ENCODE measurements at places on chromosomes 12 and 14.

- DNase-seq, result no peak
Measured at GRCh38 chr12:111074965-111075364, 154.6 kb upstream of the MYL2 start.

DNA sequence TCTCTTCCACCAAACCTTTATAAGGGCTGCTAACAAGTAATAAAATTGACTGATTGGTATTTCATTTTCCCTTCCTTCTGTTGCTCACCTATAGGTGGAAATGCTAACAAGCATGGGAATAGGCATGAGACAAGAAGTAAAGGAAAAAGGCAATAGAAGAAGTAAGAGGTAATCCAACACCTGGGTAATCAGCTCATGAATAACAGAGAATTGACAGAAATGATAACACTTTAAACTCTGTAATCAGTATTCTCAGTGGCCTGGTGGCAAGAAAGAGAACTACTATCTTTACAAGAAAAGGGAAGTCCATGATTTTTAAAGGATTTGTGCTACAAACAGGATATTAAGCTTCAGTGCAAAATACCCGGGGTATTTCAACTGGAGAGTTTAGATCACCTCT is 737.8 kb downstream of the RERGL start:
- no peak for DNase-seq

DNA sequence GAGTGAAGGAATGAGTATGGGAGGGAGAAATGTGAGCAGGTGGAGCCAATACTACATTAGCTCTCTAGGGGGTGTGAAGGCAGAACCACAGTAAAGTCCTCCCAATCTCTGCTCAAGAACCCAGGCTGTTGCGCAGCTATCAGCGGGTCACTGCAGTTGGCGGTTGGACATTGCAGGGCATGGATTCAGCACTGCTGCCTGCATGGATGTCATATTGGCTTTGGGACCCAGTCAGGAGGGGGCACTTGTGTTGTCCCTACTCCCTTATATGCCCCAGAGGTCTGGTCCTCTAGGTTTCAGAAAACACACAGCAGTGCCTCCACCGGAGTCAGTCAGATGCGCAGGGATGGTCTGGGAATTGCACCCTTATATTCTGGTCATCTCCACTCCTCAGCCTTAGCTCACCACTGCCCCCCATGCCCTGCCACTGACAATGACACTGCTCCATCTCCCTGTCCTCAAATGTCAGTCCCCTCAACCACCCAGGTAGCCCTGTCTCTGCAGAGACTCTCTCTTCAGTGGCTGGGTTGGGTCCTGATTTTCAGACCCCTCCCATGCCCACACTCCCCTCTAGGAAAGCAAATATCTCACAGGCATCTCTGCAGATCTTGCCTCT is 9.6 kb downstream of the ZDHHC22 start:
- DNase-seq, result no peak

GRCh38 chr12:64780531-64781279 is 21.5 kb upstream of the GNS start:
- no peak for DNase-seq

DNA sequence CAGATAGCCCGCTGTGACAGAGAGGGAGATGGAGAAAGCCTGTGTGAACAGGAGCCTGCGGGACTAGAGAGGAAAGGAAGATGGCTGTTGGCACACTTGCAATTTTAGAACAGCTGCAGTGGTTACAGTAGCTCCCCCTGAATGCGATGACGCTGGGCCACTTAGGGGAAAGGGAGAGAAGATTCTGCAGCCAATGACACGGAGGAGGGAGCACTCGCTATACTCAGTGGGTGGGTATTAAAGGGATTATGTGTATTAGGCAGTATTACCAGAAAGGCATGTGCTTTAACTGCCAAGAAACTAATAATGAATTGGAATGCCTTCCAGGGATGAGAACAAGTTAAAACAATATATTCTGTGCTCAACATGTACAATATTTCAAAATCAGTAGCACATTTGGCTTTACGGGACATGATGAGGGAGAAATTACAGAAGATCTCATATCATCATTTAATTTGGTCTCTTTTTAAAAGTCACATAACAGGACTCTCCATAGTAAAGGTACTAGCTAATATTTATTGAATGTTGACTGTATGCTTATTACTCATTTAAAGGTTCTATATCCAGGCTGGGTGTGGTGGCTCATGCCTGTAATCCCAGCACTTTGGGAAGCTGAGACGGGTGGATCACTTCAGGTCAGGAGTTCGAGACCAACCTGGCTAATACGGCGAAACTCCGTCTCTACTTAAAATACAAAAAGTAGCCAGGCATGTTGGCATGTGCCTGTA is 35.9 kb upstream of the FOS start:
- DNase-seq, result peak; percentile 57

- DNase-seq, result peak; percentile 32
Measured at GRCh38 chr14:91173221-91173670, 59.4 kb downstream of the DGLUCY start.

- no peak for DNase-seq
Measured at GRCh38 chr12:103334466-103334865, 161.3 kb downstream of the C12orf42 start.

- no peak for DNase-seq
Measured at GRCh38 chr12:110280392-110280778, 662 bp upstream of the ATP2A2 start.

DNA sequence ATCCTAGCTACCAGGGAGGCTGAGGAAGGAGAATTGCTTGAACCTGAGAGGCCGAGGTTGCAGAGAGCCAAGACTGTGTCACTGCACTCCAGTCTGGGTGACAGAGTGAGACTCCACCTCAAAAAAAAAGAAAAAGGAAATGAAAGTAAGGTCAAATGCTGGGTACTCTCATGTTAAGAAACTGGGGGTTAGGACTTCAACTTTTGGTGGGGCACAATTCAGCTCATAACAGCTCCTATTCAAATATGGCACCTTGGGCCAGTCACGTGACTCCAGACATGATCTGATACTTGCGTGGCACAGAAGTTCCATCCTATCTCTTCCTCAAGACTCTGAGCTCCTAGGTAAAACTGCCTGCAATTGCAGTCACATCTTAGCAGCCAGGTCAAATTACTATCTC is 142.7 kb downstream of the EGLN3 start:
- no peak for DNase-seq

- no peak for DNase-seq
Measured at GRCh38 chr12:8491646-8492530, 21.4 kb upstream of the CLEC4D start.

DNA sequence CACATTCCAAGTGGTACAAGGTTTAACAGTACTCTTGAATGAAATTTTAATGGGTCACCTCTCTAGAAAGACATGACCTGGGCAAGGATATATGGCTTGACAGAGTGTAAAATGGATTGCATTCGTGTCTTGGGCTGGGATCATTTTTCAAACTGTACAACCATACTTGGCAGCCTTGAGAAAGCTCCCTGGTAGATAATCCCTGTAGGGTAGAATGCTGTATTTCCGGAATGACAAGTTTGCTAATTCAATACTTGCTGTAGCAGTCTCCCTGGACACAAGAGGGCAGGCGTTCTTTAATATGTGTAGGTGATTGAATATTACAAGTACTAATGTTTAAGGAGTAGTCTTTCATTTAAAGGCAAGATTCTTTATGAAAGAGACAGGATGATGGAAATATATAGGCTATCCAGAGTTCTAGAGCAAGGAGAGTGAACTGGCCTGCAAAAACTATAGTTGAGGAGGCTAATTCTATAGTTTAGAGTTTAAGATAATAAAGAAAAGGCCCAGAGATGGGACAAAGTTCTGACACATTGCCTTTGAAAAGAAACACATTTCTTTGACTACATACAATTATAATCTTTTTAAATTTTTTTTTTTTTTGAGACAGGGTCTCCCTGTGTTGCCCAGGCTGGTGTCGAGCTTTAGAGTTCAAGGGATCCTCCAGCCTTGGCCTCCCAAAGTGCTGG is 53.4 kb downstream of the PLBD1 start:
- no peak for DNase-seq

Measured in AG09309 (cell line).